CD4-positive, alpha-beta T cell treated with Interleukin-17A for 4 hours (primary cell): ENCODE measurements at places on chromosomes 2 and 18.

GRCh38 chr2:145114726-145115125 lies 594.8 kb upstream of the ZEB2 start:
- DNase-seq = no peak

DNA sequence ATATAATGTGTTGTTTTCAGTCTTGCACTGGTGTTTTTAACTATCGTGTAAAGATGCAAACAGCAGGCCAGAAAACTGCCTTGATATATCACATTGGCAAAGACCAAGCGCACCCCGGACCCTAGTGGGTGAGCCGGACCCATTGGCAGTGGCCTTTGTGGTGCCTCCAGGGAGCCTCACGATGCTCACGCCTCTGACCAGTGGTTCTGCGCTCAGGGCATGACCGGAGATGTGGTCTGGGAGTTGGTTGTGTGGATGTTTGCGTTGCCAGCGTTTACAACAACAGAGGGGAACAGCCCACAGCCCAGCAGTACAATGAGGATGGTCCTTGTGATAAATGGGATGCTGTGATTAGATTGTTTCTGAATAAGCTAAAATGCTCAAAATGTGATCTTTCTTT lies 32.6 kb downstream of the NFATC1 start:
- no peak for DNase-seq

- peak; percentile 89 for DNase-seq
Measured at GRCh38 chr2:61854564-61855317, 881 bp upstream of the FAM161A start.

- no peak for DNase-seq
Measured at GRCh38 chr2:236289766-236290462, 25.7 kb upstream of the ASB18 start.

DNA sequence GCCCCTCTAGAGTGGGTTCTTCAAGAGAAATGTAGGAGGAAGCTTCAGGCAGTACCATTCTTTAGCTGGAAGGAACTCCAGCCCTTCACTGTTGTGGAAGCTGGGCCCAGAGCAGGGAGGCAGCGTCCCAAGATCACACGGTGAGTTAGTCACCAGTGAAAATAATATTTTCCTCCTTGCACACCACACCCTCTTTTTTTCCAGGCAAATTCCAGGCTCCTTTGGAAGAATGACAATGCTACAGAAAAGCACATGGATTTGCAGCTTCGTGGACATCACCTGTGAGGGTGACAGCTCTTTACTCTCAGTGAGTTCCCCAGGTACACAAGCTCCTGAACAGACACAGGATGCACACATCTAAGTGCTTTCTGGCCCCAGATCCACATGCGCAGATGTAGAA lies 157.1 kb downstream of the COL6A3 start:
- DNase-seq = no peak

GRCh38 chr2:112679484-112679883 lies 33.7 kb downstream of the SLC20A1 start:
- no peak for DNase-seq

DNA sequence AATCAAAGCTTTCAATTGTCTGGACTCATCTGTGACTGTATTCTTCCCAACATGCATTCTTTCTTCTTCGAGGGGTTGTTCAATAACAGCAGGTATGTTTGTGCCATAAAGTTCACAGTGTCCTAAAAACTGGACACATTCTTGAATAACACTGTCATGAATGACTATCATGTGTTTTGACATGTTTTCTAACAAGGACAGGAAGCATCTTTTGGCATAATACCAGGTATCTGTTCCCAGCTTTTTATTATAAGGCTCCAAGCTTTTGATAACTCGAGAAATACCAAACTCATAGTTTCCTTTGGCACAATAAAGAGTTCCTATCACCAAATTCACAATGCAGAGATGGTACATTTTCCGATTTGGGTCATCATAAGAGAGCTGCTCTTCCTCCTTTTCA lies 224.2 kb downstream of the AGPS start:
- no peak for DNase-seq

GRCh38 chr2:40716879-40717278 lies 265.0 kb upstream of the SLC8A1 start:
- DNase-seq = no peak

GRCh38 chr2:128783896-128784295 lies 465.2 kb upstream of the HS6ST1 start:
- no peak for DNase-seq

DNA sequence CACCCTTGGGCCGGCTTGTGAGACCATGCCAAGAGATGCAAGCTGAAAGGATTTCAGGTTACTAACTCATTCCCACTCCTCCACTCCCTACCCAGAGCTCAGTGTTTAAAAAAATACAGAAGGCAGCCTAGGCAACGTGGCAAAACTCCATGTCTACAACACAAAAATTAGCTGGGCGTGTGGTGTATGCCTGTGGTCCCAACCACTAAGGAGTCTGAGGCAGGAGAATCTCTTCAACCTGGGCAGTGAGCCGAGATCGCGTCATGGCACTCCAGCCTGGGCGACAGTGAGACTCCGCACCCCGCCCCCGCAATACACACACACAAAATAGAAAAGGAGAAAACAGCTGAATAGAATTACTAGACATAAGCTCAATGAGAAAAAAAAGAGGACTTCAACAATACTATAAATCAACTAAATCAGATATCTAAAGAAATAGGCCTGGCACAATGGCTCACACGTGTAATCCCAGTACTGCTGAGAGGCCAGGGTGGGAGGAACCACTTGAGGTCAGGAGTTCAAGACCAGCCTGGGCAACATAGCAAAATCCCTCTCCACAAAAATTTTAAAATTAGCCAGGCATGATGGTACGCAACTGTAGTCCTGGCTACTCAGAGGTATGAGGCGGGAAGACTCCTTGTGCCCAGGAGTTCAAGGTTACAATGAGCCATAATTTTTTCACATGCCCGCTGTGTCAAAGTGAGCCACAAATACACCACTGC lies 10.1 kb downstream of the IWS1 start:
- no peak for DNase-seq

GRCh38 chr2:128377071-128377910 lies 58.6 kb upstream of the HS6ST1 start:
- DNase-seq = no peak
